ENCODE measurements at places on chromosomes 5 and 9. TPM values are rescaled to one million over a fixed set of nuclear protein-coding genes. Genes with fewer than 3 reads are reported as not detected.

DNA sequence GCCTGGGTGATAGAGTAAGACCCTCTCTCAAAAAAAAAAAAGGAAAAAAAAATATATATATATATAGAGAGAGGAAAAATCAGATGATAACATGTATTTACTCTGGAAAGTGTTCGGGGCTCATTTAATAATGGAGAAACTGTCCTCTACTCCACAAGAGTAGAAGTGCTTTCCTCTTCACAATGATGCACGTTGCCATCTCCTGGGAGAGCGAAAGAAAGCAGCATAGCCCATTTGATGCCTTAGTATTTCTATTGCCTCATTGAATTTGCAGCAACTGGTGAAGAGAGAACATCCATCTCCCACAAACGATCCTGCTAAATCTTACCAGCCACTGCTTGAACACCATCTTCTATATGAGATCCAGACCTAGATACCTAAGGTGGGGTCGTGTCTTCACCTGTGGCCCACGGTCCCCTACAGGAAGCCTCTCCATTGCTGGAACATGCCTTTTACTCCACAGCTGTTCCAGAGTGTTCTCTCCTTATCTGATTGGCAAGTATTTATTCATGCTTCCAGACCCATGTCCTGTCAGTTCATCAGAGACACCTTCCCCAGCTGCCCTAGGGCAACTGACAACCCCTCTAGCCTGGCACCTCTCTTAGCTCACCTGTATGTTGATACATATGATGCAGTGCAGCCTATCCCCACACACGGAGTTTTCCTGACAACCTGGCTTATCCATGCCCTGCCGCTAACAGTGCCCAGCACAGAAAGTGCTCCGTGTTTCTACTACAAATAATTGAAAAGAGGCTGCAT is 115.3 kb downstream of the MARCHF11 start:
- DNase-seq: no peak

DNA sequence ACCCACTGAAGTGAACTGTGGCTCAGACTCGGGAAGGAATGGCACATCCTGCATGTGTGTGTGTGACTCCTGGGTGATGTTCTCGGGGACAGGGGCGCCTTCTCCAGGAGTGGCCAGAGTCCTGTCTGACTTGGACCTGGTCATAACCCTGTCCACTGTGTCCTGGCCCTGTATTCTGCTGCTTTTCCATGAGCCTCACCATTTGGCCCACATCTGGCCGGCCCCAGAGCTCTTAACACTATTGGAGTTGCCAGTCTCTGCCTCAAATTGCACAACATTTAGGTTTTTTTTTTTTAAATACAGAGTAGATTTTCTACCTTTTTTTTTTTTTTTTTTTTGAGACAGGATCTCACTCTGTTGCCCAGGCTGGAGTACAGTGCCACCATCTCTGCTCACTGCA is 278.3 kb upstream of the TUT7 start:
- DNase-seq: no peak

DNA sequence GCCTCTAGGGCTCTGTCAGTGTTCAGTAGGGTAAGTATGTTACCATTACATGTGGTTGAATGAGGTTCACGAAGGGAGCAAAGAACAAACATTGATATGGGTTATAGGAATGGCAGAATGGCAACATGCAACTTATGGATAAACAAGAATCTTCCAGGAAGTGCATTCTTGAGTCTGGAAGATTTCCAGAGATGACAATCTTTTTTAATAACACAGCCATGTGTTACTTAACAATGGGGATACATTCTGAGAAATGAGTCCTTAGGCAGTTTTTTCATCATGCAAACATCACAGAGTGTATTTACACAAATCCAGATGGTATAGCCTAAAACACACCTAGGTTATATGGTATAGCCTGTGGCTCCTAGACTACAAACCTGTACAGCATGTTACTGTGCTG is 9.1 kb upstream of the SLC28A3 start:
- DNase-seq: no peak

- no peak for DNase-seq
Measured at GRCh38 chr9:138117836-138118235, 240.3 kb downstream of the CACNA1B start.

DNA sequence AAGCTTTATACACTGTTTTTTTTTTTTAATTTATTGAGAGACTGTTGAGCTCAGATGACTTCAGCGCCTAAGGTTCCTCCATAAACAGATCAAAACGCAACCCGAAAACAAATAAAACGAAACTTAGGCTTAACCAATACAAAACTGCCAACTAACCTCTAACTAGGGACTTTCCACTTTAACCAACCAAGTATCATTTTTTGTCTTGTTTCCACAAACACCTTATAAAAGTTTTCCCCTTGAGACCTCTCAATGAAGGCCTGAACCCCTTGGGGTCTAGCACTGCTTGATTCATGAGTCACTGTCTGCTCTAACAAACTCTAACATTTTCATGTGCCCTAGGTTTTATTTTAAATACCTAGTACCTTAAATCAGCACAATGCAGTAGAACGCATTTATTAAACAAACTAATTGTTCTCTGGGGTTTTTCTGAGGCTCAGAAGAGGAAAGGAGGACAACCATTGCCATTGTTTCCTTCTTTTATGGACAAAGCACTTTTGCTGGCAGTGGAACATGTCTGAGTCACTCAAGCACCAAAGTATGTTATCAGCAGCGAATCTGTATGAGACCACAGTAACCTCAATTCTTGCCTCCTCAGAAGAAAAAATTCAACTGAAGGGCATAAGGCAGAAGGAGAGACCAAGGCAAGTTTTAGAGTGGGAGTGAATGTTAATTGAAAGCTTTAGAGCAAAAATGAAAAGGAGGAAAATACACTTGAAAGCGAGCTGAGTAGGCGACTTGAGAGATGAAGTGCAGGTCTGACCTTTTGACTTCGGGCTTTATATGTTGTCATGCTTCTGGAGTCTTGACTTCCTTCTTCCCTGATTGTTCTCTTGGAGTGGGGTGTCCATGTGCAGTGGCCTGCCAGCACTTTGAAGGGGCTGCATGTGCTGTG is 97.7 kb upstream of the HCN1 start:
- no peak for DNase-seq

DNA sequence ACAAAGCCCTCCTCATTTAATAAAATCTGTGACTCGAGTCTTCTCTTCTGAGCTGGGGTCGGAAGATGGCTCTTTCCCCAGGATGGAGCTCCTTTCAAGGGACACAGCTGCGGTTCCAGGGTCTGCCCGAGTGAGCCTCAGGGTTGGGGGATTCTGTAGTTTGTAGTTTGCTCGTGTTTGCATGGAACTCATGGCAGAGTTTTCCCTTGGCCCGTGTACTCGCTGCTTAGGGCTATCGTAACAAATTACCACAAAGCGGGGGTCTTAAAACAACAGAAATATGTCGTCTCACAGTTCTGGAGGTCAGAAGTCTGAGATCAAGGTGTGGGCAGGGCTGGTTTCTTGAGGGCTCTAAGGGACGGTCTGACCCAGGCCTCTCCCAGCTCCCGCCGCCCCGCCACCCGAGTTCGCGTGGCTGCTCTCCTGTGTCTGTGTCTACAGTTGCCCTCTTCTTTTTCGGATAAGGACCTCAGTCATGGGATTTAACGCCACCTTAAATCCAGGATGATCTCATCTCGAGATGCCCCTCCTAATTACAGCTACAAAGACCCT is 13.9 kb upstream of the LPCAT1 start:
- no peak for DNase-seq

DNA sequence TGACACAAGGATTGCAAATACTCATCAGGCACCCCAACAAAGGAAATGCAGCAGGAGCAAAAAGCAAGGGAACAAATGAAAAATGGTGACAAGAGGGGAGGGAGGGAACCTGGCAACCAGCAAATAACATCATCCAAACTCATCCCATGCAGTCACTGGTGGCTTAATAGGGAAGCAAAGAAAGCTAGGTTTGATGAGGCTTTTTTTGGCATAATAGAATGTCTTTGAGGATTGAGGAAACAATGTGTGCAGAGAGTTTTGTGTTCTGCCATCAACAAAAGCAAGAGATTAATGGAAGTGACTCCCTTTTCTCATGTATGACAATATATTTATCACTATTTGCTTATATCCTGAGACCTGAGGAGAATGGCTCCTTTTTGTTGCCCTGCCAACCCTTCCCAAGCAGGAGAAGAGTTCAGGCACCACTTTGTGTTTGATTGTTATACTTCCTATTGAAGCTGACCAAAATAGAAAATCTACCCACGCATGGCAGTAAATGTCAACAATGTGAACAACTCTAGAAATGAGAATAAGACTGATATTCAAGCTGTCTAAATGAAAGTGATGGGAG is 375.7 kb downstream of the CAAP1 start:
- DNase-seq: no peak

GRCh38 chr5:115366223-115366622 is 69.8 kb upstream of the CCDC112 start:
- DNase-seq: no peak

DNA sequence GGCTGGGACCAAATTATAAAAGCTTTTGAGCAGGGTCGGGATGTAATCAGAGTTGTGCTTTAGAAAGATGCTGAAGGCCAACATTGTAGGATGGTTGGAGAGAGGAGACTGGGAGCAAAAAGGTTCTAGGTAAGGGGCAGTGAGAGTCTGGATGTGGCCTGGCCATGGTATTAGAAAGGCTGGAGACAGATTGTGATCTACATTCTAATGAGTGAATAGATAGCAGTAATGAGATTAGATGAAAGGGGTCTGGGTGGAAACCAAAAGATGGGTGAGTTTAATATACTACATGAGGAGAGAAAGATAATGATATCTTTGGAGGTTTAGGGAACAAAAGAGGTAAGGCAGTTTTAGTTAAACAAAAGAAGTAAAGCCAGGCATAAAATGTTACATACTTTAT is 88.8 kb upstream of the SH3GL2 start:
- no peak for DNase-seq

- no peak for DNase-seq
Measured at GRCh38 chr5:148542812-148543211, 111.5 kb downstream of the HTR4 start.

GRCh38 chr9:111438541-111439235 is 45.5 kb downstream of the ECPAS start:
- no peak for DNase-seq

GRCh38 chr9:14441976-14442651 is 128.2 kb upstream of the NFIB start:
- no peak for DNase-seq

DNA sequence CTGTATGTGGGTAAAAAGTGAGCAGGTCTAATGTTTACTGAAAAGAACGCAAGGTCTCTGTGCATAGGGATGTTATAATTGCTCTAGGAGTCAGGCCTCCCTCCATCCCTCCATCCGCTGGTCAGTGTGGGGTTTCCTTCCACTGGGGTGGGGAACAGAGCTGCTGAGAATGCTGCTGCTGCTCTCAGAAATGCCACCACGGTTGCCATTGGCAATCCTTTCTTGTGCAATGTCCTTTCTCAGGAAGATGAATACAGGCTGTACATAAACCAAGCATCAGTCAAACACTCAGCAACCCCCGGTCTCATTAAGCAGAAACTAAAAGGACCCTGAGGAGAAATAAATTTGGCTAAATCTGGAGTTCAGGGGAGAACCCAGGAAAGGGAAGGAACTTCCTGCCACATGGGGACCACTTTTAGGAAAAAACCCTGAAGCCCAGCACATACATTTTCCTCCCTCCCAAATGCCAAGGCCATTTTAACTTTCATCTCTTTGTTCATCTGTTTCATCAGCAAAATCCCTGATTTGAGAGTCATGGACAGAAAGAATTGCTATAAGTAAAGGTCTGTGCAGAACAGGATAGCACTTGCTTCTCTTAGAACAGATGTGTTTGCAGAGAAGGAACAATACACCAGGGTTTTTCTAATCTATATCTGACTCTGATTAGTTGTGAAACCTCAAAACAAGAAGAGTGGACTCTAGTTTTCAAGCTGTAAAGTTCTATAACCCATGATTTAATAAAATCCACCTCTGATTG is 70.4 kb upstream of the SLC1A3 start:
- DNase-seq: no peak

- no peak for DNase-seq
Measured at GRCh38 chr5:73061593-73061992, 58.8 kb upstream of the TMEM171 start.

DNA sequence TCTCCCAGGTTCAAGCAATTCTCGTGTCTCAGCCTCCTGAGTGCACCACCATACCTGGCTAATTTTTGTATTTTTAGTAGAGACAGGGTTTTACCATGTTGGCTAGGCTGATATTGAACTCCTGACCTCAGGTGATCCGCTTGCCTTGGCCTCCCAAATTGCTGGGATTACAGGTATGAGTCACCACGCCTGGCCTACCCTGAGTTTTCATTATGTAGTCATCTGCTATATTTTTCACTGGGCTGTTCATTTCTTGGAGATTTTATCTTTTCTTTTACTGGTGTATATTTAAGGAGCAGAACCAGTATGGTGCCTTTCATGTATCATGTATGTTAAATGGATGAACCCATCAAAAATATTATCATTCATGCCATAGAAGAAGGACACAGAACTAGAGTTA is 377.0 kb upstream of the ACTBL2 start:
- no peak for DNase-seq

DNA sequence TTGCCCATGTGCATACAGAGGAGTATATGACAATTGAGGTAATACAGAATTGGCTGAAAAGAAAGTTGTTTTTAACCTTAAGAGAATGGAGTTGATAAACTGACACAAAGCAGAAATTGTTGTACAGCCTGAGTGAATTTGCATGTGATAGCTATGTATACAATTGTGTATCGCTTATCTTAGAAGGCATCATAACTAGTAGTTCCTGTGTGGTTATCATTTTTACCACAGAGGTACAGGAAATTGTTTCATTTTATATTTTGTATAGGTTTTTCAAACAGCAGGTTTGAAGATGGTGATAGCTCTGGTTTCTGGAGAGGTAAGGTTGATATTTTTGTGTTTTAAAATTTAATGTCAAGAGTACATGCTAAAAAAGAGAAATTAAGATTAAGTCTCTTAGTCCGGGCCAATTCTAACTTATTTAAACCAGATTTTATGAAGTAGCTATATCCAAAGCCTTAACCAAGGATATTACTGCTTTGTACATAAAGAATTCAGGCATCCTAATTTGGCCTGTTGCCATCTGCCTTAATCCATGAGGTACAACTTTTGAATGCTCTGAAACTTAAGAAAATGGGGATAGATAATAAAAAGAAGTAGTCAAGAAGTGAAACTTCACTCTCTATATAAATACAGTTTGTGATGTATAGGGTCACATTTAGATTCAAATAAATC is 26.0 kb downstream of the DDX4 start:
- no peak for DNase-seq

DNA sequence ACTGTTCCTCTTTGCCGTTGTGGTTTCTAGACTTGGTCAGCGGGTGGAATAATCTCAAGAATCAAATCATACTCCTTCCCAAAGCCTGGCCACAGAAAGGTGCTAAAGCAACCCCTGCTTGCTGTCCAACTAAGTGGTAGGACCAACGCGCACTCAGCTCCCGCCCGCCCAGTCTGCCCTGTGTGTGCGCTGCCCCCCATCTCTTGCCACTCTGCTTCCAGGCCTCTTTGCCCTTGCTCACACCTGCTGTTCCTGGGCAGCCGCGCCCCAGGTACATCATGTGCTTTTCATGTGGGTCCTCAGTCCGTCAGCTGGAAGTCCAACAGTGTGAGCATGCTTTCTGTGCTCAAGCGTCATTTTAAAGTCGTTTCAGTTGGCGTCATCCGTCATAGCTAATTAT is 65.5 kb downstream of the SYK start:
- DNase-seq: no peak

- DNase-seq: peak; percentile 69
Measured at GRCh38 chr5:177403792-177404640, 3.6 kb upstream of the PFN3 start.

The SRP19 gene
- 5.9 TPM for total RNA-seq

The TAF11L10 gene
- total RNA-seq: not detected

The SPAAR gene
- total RNA-seq: under 0.01 TPM

The ELOVL7 gene
- total RNA-seq: 8.1 TPM

The OMD gene
- not detected for total RNA-seq

The FOXD4L4 gene
- 0.27 TPM for total RNA-seq

The ITGA2 gene
- total RNA-seq: 1.6 TPM

The MZB1 gene
- total RNA-seq: 90.8 TPM

The C9orf85 gene
- 5.9 TPM for total RNA-seq

The SURF1 gene
- 22.9 TPM for total RNA-seq

The ROR2 gene
- total RNA-seq: 0.27 TPM

Measured in hematopoietic multipotent progenitor cell (in vitro differentiated cells).